ENCODE measurements at places on chromosomes 6 and 20.
A peak's percentile ranks its signal among the peaks of the same experiment; 100 is the strongest.

- DNase-seq, result no peak
These were observed 7.5 kb upstream of the BFSP1 start for GRCh38 chr20:17538517-17539170.

- no peak for DNase-seq
These were observed 43.2 kb upstream of the SRF start for GRCh38 chr6:43127877-43128276.

- DNase-seq, result no peak
These were observed 7.9 kb upstream of the GMNN start for GRCh38 chr6:24766680-24767462.

DNA sequence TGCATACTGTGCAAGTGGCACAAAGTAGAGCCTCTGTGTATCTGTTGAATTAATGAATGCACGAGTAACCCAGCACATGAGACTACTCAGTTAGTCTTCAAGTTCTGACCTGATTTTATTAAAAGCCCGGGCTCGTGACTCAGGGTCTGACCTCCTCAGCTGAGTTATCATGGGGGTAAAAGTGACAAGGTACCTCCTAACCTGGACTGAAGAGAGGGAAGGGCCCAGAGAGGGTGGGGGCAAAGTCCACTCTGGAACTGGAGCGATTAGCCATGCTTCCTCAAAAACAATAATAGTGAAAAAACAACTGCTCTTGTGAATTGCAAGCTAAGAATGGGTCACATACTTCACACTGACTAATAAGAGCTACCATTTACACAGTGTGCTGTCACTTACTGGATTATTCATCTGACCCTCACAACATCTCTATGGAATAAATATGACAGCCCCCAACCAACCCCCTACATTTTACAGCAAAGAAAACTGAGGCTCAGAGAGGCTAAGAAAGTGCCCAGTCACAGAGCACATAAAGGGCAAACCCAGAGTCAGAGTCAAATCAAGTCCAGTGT is 26.7 kb downstream of the TRERF1 start:
- DNase-seq, result no peak

DNA sequence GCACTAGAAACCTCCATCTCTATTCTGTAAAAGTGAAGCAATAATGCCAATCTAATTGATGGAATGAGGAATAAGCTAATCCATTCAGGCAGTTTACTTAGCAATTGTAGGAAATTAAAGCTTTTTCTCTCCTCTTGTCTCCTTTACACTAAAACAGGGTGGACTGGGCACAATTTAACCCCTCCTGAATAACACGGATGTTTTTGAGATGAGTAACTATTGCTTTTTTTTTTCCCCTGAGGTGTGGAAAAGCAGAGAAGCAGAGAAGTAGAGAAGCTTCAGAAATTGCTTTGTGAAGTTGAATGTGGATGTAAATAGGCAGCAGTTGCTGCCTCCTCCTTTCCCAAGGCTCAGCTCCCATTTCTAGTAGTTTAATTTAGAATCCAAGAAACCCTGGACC is 40.0 kb upstream of the GCNT2 start:
- DNase-seq, result no peak

- DNase-seq, result no peak
These were observed 154.1 kb downstream of the PHF3 start for GRCh38 chr6:63789699-63790098.

- no peak for DNase-seq
These were observed 4.7 kb downstream of the ZBTB24 start for GRCh38 chr6:109478222-109478805.

GRCh38 chr6:14732844-14733757 is 512.8 kb upstream of the JARID2 start:
- no peak for DNase-seq

- DNase-seq, result no peak
These were observed 2.0 kb upstream of the TAF4 start for GRCh38 chr20:62067547-62068260.

- DNase-seq, result no peak
These were observed 84.1 kb downstream of the SLC23A2 start for GRCh38 chr20:4916971-4917881.

- DNase-seq, result no peak
These were observed 113.8 kb downstream of the SYCP2 start for GRCh38 chr20:59819496-59820203.

DNA sequence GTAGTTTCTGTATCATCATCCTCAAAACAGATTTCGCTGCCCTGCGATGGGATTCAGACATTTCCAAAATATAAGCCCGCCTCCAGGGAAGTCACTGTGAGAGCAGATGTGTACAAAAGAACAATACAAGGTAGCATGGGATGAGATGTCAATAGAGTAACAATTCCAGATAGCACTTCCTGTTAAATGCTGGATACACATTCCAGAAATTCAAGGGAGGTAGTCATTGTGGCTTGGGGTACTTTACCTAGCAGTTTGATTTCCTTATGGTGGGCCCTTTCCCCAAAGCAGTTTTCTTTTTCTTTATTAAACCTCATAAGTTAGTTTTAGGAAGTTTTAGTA is 2.5 kb downstream of the RNF217 start:
- DNase-seq, result no peak

GRCh38 chr6:149950423-149950822 is 8.6 kb downstream of the ULBP2 start:
- no peak for DNase-seq

DNA sequence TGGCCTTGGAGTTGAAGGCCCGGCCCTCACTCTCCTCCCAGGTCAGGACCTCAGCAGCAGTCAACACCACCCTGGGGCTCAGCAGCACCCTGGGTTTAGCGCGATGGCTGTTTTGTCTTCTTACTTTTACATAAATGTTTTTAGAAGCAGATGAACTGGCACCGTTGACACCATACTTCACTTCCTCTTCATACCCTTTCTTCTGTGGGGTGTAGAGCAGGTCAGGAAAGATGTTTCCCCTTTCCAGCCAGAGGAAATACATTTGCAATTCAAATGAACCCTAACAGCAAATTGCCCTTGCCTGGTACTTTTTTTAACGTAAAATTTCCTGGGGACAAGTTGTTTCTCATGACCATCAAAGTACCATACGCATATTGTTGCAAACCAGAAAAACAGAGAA is 54.7 kb upstream of the SNX9 start:
- no peak for DNase-seq

- no peak for DNase-seq
These were observed 221.9 kb downstream of the TTLL2 start for GRCh38 chr6:167546611-167547327.

DNA sequence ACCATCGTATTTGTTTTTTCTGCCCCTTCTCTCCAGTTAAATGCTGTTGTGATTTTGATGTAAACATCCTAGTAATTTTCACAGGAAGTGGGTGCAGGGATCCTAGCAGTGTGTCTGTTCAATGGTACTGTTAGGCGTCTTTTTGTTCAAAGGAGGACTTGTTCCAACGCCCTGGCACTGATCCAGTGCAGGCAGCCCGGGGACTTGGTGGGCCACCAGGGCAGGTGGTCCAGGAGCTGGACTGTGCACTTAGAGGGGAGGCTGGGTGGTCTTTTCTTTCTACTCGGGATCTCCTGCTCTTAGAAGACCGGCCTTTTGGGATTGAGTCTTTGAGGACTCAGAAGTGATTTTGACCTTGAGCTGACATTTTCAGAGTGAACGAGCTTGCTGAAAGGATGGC is 41.1 kb upstream of the NKX2-2 start:
- DNase-seq, result no peak

DNA sequence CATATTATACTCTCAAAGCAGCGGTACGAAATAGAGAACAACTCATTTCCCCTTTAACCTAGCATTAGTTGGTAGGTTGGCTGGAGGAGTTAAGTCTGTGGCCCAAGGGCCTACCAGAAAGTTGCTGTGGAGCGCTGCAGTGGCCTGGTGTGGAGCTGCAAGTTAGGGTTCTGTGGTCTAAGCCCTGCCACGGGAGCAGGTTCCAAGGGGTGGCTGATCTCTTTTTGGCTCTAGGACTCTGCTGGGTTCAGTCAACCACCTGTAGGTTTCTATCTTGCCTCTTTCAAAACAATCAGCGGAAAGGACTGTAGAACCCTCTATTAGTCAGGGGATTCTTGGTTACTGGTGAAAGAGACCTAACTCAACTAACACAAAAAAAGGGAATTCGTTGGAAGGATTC is 54.5 kb upstream of the TULP4 start:
- no peak for DNase-seq

GRCh38 chr6:157599191-157599590 is 218.2 kb downstream of the ZDHHC14 start:
- no peak for DNase-seq

- DNase-seq, result no peak
These were observed 27.7 kb downstream of the KCNS1 start for GRCh38 chr20:45073221-45073620.

- no peak for DNase-seq
These were observed 13.0 kb downstream of the MOXD1 start for GRCh38 chr6:132388291-132388690.

DNA sequence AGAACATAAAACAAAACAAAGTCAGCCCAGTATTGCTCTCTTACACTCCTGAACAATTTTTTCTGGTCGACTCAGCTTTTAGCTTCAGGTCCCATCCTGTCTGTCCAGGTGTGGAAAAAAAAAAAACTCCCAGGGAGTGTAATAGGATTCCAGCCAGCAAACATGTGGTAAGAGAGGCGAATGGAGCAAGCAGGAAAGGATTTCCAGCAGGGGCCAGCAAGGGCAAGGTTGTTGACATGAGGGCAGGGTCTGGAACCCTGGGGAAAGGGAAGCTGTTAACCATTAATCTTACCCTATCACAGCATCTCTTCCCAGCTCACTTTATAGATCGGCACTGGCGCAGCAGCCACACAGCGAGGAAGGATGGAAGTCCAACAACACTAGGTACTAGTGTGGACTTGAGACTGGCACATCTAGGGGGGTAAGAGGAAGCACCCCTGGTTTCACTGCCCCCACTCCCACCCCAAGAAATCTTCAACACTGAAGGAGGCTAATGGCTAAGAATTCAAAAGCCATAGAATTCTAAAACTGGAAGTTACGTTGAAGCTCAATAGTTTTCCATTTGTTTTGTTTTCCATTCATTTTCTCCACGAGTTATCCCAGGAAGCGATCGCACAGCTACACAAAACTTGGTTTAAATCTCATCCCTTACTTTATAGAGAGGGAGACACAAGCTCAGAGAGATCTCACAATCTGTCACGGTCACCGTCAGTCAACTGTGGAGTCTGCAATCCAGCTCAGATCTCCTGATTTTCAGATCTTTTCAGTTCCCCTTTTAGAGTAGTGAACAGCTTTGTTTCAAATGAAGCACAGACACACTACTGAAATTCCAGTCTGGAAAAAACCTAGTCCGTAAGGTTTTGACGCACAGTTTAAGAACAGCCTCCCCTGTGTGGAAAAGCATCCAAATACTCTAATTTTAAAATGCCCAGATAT is 53.3 kb downstream of the SLC22A23 start:
- no peak for DNase-seq

DNA sequence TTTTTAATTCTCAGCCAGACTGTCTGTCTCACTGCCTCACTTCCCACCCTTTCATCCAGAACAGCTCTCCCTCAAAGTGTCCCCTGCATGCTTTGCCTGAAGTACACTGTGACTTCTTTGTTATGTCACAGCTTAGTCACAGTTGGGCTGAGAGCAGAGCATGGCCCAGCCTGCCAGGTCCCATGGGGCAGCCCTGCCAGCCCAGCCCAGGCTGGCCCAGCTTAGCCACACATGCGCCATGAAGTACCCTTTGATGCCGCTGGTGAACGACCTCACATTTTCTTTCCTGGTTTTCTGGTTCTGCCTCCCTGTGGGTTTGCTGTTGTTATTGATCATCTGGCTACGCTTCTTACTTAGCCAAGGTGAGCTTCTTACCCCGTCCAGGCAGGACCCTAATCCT is at the start of gene ADIG:
Gene ADIG, plus strand, starts transcription at position 185 of the 400 bp plus-strand sequence. Its CDS starts 54 bp downstream, at position 239.
- no peak for DNase-seq

DNA sequence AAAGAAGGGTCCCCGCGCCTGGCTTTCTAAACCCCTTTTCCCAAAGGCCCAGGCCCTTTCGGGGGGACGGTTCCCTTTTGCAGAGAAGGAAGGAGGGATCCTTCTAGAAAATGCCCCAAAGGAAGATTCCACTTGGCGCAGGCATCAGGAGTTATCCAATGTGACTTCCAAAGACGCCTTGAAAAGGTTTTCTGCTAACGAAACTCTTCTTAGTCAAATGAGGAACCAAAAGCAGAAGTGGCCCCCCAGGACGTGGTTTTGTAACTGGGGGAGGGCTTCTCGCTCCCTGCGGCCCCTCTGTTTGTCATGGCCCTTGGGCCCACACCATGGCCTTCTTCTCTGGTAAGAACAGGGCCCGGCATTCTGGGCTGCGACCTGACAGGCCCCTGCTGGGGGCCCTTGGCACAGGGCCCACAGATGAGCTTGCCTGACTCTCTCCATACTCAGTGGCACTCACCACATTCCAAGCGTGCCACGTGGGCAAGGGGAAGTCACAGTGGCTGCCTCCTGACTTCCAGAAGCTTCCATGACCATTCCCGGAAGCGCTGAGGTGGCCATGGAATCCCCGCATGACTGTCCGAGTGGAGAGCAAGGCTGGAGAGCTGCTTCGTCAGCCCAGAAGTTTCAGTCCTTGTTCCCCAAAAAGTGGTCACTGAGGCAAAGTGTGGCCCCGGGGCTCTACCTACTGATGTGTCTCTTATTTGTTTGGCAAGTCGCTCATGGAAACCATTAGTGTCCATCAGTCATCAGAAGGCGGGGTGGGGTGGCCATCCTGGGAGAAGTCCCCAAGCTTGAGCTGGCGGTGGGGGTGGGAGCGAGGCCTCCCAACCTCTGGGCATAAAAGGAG is 834 bp upstream of the CTSZ start:
- DNase-seq, result peak; percentile 42

- DNase-seq, result no peak
These were observed 443.4 kb upstream of the MMS22L start for GRCh38 chr6:97726378-97726777.
